ENCODE measurements at places on chromosomes 3 and 15. TPM values are rescaled to one million over a fixed set of nuclear protein-coding genes. Genes with fewer than 3 reads are reported as not detected.

Gene PLA2G4E
- polyA plus RNA-seq, result 0.15 TPM

Gene PEX11A
- polyA plus RNA-seq, result 19.5 TPM

Gene SLC6A1
- polyA plus RNA-seq, result 5.8 TPM

- DNase-seq, result peak; percentile 56
These were observed at the start of gene IL5RA for GRCh38 chr3:3110299-3110630. Gene IL5RA (minus strand): TSS chr3:3110374. CDS start chr3:3104984, 5,390 bp downstream.

Gene SNX4
- 61.2 TPM for polyA plus RNA-seq

Gene NANOGP8
- 0.41 TPM for polyA plus RNA-seq

Gene TYRO3
- polyA plus RNA-seq, result 43.2 TPM

GRCh38 chr15:62782071-62782841 lies 260.3 kb upstream of the TPM1 start:
- DNase-seq, result peak; percentile 60

Data from right lung (tissue), 10 donors.